ENCODE measurements at places on chromosomes 1 and 21.

- H3K27ac ChIP-seq, result no peak overlapping the region
- H3K4me3 ChIP-seq, result no peak overlapping the region
- DNase-seq, result no peak
- no peaks in the 10 kb centered on the region for H3K36me3 ChIP-seq
Measured at GRCh38 chr1:232385221-232385620, 244.7 kb downstream of the SIPA1L2 start.

DNA sequence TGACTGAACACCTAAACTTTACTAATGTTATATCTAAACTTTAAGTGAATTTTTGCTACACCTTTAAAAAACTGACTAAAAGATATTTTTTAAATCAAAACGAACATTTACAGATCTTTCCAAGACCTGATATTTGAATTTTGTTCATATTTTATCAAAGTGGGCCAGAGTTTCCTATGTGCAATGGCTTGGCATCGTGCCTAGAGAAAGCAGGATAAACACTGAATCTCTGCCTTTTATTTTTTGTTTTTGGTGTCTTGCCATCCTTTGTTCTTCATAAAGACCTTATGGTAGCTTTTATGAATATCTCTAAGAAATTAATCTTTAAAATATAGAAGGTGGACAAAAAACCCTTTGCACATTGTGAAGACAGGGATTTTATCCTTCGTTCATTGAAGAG lies 25.8 kb upstream of the VPS26C start:
- H3K4me1 ChIP-seq, result no peaks in the 10 kb centered on the region
- peaks cover 41% of the 10 kb centered on the region for H3K27me3 ChIP-seq
- no peak for DNase-seq
- no peak overlapping the region for H3K27ac ChIP-seq

DNA sequence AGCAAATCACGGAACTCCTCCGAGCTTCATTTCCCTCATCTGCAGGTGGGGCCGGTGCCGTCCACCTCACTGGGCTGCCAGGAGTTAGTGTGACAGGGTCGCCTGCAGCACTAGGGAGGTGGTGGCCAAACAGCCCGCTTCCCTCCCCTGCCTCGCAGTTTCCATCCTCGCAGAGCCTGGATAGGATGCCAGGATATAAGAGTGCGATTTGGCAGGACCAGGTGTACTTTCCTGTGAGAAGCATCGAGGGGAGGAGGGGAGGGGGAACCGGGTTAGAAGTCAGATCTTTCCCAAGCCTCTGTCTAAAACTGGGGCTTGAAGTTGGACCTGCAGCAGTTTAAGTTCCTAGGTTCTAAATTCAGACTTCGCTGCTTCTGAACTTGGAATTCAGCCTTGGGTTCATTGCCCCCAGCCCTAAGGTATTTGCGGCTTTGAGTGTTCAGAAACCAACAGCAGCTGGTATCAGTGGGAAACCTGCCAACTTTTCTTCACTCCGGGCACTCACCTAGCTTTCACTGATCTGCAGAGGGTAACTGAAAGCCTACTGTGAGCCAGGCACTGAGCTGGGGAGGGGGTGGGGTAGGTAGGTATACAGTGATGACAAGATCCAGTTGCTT lies 1.7 kb upstream of the JUN start:
- peak overlapping the region; percentile 89 for H3K4me3 ChIP-seq
- peaks cover 8% of the 10 kb centered on the region for H3K27me3 ChIP-seq
- DNase-seq, result peak; percentile 30
- peaks cover 50% of the 10 kb centered on the region for H3K36me3 ChIP-seq
- peaks cover 36% of the 10 kb centered on the region for H3K4me1 ChIP-seq

- H3K36me3 ChIP-seq, result no peaks in the 10 kb centered on the region
- no peak overlapping the region for H3K27ac ChIP-seq
- no peak overlapping the region for H3K4me3 ChIP-seq
- H3K27me3 ChIP-seq, result no peaks in the 10 kb centered on the region
- H3K4me1 ChIP-seq, result no peaks in the 10 kb centered on the region
Measured at GRCh38 chr1:104780470-104781078, 1030.9 kb downstream of the AMY1C start.

DNA sequence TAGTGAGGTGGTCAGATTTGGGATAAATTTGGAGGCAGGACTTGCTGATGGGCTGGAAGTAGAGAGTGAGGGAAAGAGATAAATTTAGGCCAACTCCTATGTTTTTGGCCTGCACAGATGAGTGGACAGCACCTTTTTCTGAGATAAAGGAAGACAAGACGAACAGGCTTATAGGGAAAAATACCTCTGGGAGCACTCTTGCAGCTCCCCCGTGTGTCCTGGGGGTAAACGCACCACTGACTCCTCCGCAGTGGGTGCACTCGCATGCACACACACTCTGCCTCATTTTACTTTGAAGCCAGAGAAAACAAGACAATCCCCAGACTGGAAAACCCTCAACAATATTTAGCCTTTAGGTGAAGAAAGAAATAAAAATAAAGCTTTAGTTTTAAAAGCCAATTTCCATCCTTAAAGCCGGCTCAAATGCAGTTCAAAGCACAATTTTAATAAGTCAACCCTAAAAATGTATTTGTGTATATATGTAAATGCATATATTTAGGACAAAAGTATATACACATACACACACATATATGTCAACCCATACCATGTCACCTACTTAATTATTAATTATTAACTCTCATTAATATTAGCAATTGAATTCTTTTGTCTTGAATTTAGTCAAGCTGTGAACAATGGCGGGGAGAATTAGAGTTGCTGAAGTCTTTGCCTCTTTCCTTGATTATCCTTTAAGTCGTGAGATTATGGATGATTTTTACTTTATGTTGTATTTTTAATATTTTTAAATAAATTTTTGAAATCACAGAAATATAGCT lies 341.8 kb downstream of the ZNF326 start:
- H3K4me1 ChIP-seq, result peaks cover 6% of the 10 kb centered on the region
- H3K4me3 ChIP-seq, result no peak overlapping the region
- no peaks in the 10 kb centered on the region for H3K36me3 ChIP-seq
- no peak for DNase-seq

GRCh38 chr1:155322953-155323728 lies 2.4 kb downstream of the RUSC1 start:
- H3K36me3 ChIP-seq, result peaks cover 10% of the 10 kb centered on the region
- peak overlapping the region; percentile 84 for H3K4me3 ChIP-seq
- peak; percentile 73 for DNase-seq

GRCh38 chr1:232628335-232629249 lies 1.3 kb downstream of the SIPA1L2 start:
- H3K4me1 ChIP-seq, result peaks cover 35% of the 10 kb centered on the region
- peak overlapping the region; percentile 87 for H3K27ac ChIP-seq
- H3K27me3 ChIP-seq, result peaks cover 18% of the 10 kb centered on the region
- H3K4me3 ChIP-seq, result peak overlapping the region; percentile 87
- H3K36me3 ChIP-seq, result peaks cover 2% of the 10 kb centered on the region

GRCh38 chr1:61332196-61332753 lies 249.9 kb downstream of the NFIA start:
- no peak overlapping the region for H3K4me3 ChIP-seq
- no peaks in the 10 kb centered on the region for H3K27me3 ChIP-seq
- H3K36me3 ChIP-seq, result peaks cover 2% of the 10 kb centered on the region
- no peak for DNase-seq
- H3K4me1 ChIP-seq, result no peaks in the 10 kb centered on the region
- no peak overlapping the region for H3K27ac ChIP-seq

GRCh38 chr1:25804964-25805862 lies 5.2 kb downstream of the SELENON start:
- peaks cover 4% of the 10 kb centered on the region for H3K36me3 ChIP-seq
- H3K4me3 ChIP-seq, result no peak overlapping the region
- no peaks in the 10 kb centered on the region for H3K27me3 ChIP-seq
- DNase-seq, result no peak

GRCh38 chr1:116667078-116667574 lies 407 bp downstream of the IGSF3 start:
- no peak for DNase-seq
- H3K36me3 ChIP-seq, result peaks cover 1% of the 10 kb centered on the region
- no peak overlapping the region for H3K27ac ChIP-seq
- peak overlapping the region; percentile 72 for H3K4me3 ChIP-seq

GRCh38 chr1:215958841-215959240 lies 391.7 kb downstream of the KCTD3 start:
- H3K4me1 ChIP-seq, result no peaks in the 10 kb centered on the region
- DNase-seq, result no peak
- no peak overlapping the region for H3K4me3 ChIP-seq
- H3K27ac ChIP-seq, result no peak overlapping the region
- no peaks in the 10 kb centered on the region for H3K27me3 ChIP-seq
- H3K36me3 ChIP-seq, result no peaks in the 10 kb centered on the region

GRCh38 chr1:43293896-43294760 lies 6.7 kb upstream of the TIE1 start:
- H3K27me3 ChIP-seq, result no peaks in the 10 kb centered on the region
- H3K36me3 ChIP-seq, result no peaks in the 10 kb centered on the region

DNA sequence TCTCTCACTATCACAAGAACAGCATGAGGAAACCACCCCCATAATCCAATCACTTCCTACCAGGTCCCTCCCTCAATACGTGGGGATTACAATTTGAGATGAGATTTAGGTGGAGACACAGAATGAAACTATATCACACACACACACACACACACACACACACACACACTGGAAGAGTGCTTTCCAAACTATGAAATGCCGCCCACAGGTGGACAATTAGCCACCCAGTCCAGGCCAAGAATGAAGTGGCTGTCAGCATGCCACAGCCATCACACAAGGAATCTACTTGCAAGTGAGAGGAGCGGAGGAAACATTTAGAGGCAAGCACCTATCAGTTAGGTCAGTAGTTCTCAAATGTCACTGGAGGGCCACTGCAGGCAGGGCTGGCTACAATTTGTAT lies 105.4 kb upstream of the HOOK1 start:
- H3K27ac ChIP-seq, result no peak overlapping the region
- no peaks in the 10 kb centered on the region for H3K4me1 ChIP-seq

- no peak overlapping the region for H3K4me3 ChIP-seq
- peaks cover 13% of the 10 kb centered on the region for H3K27me3 ChIP-seq
- H3K36me3 ChIP-seq, result peaks cover 4% of the 10 kb centered on the region
- no peak for DNase-seq
Measured at GRCh38 chr21:42781150-42781970, 98.0 kb downstream of the WDR4 start.

DNA sequence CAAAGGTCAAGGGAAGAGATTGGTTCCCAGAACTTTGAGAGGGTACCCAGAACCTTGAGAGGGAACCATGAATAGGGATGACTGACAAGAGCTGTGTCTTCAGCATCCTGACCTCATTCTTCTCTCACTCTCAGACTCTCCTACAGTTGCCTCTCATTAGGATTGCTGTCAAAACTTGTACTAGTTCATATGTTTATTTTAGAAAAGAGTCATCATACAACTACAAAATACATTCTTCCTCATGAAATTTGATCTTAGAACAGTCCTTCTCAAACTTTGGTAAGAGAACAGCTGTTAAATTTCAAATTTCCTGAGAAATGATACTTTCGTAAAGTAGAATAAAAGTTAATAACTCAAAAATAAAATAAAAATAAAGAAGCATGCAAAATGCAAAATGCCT lies 161.4 kb upstream of the ZRANB2 start:
- no peak overlapping the region for H3K4me3 ChIP-seq
- no peak overlapping the region for H3K27ac ChIP-seq
- H3K4me1 ChIP-seq, result no peaks in the 10 kb centered on the region
- no peak for DNase-seq
- peaks cover 2% of the 10 kb centered on the region for H3K36me3 ChIP-seq
- no peaks in the 10 kb centered on the region for H3K27me3 ChIP-seq

- H3K4me3 ChIP-seq, result no peak overlapping the region
- DNase-seq, result no peak
- no peaks in the 10 kb centered on the region for H3K27me3 ChIP-seq
- H3K36me3 ChIP-seq, result no peaks in the 10 kb centered on the region
- no peaks in the 10 kb centered on the region for H3K4me1 ChIP-seq
- no peak overlapping the region for H3K27ac ChIP-seq
Measured at GRCh38 chr1:177780096-177780700, 189.7 kb downstream of the SEC16B start.

DNA sequence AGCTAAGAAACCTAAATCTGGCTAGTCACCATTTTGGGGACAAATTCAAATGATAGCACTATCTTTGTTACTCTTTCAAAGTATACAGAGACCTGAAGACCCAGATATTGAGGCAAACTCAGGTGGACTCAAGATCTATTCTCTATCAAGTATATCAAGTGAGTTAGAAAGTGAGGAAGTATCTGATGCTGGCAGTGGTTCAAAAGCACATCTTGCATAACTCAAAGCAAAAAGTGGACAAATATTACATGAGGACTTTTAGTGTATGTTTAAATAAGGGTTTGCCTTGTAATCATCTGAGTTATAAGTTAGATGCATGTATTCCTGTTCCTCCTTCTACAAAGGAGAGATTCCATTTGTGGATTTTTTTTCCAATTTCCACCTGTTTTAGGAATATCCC lies 338.4 kb downstream of the DISC1 start:
- no peak overlapping the region for H3K27ac ChIP-seq
- H3K36me3 ChIP-seq, result peaks cover 5% of the 10 kb centered on the region
- H3K4me3 ChIP-seq, result no peak overlapping the region
- no peak for DNase-seq

- H3K27ac ChIP-seq, result no peak overlapping the region
- H3K4me3 ChIP-seq, result no peak overlapping the region
- peaks cover 21% of the 10 kb centered on the region for H3K27me3 ChIP-seq
- DNase-seq, result no peak
- H3K36me3 ChIP-seq, result peaks cover 1% of the 10 kb centered on the region
Measured at GRCh38 chr1:205907794-205908193, 35.5 kb downstream of the SLC26A9 start.

DNA sequence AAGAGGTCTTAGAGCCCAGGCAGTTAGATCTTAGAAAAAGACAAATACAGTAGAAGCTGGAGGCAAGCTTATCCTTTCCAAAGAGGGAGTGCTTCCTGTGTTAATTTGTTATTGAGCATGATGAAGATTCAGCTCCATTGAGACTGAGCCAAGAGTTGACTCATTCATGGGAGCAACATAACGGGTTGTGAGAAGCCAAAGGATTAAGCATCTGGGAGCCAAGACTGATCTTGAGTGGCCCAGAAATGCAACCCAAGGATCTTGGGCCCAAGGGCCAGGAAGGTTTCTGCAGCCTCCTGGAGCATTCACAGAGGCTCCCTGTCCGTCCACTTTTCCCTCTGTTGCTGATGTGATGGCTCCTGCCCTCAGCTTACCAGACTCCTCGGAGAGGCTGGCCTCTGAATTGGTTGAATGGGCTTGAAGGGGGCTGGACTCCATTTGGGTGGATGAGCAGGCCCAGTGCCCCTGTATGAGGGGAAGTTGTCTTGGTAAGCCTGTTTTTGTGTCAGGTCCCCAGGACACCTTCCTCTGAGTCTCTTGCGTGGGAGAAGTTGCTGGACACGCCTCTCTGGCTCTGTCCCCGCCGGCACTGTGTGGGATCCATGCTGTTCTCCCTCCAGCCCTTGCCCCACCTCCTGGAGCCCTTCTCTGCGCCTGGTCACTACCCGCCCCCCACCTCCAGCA lies 42.4 kb downstream of the PDE9A start:
- DNase-seq, result no peak
- H3K4me3 ChIP-seq, result no peak overlapping the region
- H3K36me3 ChIP-seq, result no peaks in the 10 kb centered on the region
- no peak overlapping the region for H3K27ac ChIP-seq
